Activated T-helper 9 cell treated with anti-CD3 and anti-CD28 coated beads, Interleukin-2, amount 50 U/mL, for 16 hours (primary cell): ENCODE measurements at places on chromosomes 7 and 10.

DNA sequence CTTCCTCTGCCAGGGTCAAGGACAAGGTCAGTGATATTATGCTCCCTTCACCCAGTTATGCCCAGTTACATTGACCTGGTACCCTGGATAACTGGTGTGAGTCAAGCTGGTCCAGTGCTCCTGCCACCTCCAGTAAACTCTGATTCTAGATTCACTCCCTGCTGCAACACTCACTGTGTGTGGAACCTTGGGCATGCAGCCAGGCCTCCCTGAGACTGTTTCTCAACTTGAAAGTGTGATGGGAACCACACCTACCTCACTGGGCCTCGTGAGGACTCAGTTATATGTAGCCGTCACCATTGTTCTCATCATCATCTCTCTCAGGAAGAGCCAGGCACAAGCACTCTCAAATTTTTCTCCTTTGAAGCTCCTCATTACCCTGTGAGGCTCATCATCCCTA, 935 bp upstream of the ZNF736 start:
- DNase-seq = no peak

DNA sequence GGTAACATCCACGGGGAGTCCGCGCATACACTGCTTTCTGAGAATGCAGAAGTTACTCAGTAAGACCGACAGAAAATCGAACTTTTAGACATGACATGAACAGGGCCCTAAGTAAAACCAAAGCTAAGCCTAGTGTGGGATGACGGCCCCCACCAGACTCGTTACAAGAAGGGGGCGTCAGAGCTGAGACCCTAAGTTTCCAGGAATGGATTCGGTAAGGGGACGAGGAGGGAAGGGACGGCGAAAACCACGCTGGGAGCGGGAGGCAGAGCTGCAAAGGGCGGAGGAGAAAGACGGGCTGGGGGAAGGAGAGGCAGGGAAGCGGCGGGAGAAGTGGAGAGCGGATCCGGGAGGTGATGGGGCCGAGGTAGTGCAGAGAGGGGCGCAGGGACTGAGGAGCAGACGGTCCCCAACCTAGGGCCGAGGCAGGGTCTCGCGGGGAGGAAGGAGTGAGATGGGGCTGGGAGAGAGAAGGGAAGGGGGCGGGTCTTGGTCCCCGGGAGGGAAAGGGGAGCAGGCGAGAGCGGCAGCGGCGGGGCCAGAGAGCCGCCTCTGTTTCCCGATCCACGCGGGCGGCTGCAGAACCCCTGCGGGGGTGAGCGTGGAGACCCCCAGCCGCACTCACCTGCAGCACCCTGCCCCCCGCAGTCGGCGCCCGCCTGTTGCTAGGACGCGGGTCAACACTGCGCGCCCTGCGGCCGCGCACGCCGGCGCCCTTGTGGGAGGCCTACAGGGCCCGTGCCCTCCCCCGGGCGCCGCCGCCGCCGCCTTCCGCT, 513 bp downstream of the ODAD2 start:
- peak; percentile 1 for DNase-seq

DNA sequence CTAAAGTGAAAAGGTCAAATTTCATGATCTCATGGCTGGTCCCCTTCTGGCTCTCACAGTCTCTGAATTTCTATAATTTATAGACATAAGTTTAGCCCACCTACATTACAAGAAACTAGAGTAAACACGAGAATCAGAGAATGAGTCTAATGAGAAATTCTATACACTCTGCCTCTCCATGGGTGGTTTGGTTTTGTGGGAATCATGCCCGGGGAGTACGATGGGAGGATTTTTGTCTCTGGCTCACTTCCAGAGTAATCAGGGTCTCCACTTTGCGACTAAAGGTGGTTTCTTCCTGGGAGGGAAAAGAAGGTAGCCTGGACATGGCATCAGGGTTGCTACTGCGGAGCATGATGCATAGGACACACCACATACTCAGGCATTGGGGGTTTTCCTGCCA, 69.7 kb downstream of the MRC1 start:
- DNase-seq = no peak

DNA sequence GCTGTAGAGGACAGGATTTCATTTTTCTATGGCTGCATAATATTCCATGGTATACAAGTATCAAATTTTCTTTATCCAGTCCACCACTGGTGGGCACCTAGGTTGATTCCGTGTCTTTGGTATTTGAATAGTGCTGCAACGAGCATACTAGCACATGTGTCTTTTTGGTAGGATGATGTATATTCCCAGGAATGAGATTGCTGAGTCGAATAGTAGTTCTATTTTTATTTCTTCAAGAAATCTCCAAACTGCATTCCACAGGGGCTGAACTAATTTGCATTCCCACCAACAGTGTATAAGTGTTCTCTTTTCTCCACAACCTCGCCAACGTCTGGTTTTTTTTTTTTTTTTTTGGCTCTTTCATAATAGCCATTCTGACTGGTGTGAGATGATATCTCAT, 550.0 kb downstream of the REEP3 start:
- DNase-seq = no peak

- DNase-seq = no peak
These were observed 363.4 kb downstream of the GLRX3 start for GRCh38 chr10:130499541-130499940.

GRCh38 chr7:111594602-111595001, 32.3 kb upstream of the IMMP2L start:
- DNase-seq = no peak
